ENCODE measurements at places on chromosomes 1 and 21.

DNA sequence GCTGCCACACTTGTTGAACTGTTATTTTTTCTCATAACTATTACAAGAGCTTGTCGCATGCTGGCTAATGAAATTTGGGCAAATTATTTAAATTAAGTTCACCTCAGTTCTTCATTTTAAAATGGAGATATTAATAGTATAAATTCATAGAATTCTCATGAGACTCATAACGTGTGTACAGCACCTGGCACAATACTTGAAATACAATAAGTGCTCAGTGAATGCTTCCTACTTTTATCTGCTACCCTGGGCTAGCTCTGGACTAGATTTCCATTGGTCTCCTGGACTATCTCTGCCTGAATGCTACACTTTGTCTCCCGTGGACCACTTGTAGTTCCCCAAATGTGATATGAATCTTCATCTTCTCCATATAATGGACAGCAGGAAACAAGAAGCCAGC, 919 bp downstream of the SLAMF6 start:
- no peak for DNase-seq

GRCh38 chr1:33220676-33221384, 35.5 kb upstream of the ZNF362 start:
- DNase-seq, result no peak

GRCh38 chr1:113217447-113218208, 144.6 kb downstream of the LRIG2 start:
- no peak for DNase-seq

GRCh38 chr1:225850370-225850769, 31.8 kb downstream of the TMEM63A start:
- DNase-seq, result no peak

DNA sequence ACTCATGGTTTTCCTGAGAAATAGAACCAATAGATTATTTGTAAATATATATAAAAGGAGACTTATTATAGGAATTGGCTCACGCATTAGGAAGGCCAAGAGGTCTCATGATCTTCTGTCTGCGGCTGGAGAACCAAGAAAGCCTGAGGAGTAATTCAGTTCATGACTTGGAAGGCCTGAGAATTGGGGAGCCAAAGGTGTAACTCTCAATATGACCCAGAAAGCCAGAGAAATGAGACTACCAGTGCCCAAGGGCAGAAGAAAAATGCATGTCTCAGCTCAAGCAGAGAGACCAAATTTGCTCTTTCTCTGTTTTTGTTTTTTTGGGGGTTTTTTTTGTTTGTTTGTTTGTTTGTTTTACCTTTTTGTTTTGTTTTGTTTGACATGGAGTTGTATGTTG, 19.5 kb downstream of the SLAMF7 start:
- DNase-seq, result no peak

DNA sequence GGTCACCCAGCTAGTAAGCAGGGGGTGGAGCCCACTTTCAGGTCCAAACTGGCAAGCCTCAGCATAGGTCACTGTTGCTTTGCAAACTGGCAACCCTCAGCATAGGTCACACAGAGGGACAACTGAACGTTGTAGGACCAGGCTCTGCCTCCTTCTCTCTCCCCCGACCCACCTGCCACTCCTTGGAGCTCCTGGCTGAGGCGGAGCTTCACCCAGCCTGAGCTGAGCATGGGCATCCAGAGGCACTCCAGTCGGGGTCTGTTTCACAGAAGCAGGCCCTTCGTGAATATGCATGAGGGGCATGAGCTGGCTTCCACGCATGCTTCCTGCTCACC, 24.2 kb downstream of the CAPZB start:
- no peak for DNase-seq

DNA sequence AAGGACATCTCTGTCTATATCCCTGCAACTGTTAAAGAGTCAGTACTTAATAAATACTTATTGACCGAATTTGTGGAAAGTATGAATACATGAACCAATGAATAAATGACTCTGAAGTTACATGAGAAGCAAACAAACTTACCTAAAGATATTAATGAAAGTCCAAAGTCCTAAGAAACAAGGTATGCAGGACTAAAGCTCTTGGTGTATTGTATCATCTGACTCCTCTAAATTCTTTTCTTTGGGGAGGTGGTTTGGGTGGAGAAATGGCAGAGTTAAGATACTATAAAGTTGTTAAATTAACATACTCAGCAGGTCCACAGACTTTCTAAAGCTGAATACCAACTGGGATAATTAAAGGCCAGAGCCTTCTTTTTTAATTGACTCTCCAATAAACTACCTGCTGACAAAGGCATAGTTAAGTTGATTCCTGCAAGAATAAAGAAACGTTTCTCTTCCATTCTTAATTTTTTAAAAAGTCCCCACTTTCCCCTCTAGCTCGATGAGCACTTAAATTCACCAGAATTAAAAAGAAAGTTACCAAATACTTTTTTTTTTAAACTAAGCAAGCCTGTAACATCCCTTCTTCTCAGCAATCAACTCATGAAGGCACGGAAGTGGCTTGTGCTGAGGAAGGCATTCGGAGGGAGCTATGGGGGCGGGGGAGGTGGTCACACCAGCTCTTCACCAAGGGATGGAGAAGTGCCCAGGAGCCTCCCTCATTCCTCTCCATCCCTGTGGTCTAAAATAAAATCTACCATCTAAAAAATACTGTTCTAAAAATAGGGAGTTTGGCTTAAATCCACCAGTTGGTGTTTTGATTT, 61.1 kb downstream of the GADD45A start:
- no peak for DNase-seq

DNA sequence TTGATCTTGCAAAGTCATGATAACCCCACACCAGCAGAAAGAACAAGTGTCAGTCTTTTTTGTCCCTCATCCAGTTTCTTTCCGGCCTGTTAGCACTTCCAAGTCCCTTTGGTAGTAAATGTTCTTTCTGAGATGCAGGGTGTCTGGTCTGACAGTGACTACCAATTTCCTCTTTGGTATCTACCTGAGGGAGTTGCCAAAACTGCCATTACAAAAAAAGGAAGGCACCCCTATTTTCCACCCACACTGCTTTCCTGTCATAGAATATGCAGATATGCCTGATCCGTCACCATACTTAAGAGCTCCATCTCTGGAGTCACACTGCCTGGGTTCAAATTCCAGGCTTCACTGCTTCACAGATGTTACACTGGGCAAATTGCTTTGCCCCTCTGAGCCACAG, 72.4 kb downstream of the ZNF281 start:
- DNase-seq, result no peak
